ENCODE measurements at places on chromosomes 5 and 9. TPM values are rescaled to one million over a fixed set of nuclear protein-coding genes. Genes with fewer than 3 reads are reported as not detected.

GRCh38 chr5:151158287-151158661 lies 695 bp upstream of the ANXA6 start:
- DNase-seq: peak; percentile 38

DNA sequence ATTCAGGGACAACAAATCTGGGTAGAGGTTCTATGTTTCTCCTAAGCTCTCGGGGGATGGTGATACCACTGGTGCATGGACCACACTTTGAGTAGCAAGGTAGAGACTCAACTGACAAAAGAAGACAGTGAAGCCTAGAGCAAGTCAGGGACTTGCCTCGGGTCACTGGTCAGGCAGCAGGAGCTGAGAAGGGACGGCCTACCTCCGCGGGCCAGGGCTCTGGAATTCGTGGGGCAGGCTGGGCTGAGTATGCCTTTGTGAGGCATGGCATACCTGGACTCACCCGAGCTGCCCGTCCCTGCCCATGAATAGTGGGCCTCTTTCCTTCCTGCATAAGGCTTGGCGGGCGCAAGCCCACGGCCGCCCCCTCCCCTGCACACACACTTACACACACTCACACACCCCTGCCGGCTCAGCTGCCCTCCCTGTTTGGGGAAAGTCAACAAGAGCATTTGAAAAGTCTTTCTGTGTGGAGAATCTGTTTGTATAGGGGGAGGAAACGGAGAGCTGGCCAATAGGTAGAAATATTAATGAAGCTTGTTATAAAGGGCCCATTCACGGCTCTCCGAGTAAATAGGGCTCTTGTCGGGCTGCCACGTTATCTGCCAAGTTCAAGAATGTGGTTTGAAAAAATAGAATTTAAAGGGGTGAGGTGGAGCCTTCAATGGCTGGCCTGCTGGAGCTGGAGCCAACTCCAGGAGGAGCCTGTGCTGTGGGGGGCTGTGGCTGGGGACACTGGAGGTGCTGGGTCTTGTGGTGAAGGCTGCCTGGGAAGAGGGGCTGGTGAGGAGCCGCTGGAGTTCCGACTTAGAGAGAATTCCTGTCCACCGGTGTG lies 19.1 kb upstream of the KIF12 start:
- no peak for DNase-seq

ADAMTS19 gene
- total RNA-seq: not detected

DNA sequence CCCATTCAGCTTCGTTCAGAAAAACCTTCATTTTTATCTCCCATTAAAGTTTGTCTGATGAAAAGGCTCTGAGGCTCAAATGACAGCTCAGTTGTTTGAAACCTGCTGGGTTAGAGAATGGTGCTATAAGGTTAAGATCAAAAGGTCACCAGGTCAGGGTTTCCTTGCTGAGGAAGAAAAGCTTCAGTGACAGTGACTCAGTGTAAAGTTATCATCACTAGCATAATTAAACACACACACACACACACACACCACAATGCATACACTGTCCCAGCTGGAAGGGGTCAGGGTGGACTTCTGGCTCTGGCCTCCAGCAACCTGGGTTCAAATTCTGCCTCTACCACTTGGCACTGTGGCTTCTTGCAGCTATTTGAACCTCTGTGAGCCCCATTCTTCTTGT lies 281.1 kb downstream of the DOCK8 start:
- DNase-seq: no peak

- DNase-seq: no peak
These were observed 58.1 kb downstream of the MARCHF3 start for GRCh38 chr5:126972062-126972895.

DNA sequence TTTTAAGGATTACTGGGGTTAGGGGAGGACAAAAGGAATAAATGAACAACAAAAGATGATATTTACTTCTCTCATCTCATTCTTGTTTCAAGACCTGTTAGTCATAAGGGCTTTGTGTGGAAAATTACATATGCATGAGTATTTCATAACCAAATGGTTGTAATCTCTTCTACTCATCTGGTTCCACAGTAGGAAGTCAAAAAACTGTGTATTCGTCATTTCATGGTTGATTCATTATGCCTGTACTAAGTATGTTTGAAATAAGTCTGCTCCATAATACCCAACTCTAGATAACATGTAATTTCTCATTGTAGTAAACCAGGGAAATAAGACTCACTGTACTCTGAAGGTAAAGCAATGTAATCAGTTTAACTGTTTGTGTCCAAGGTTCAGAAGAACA lies 212.9 kb downstream of the ARRDC3 start:
- no peak for DNase-seq

GRCh38 chr9:14310311-14310710 lies 3.6 kb downstream of the NFIB start:
- DNase-seq: no peak

PTTG1 gene
- 382 TPM for total RNA-seq

GRCh38 chr9:114317665-114318357 lies 5.1 kb upstream of the ORM1 start:
- DNase-seq: no peak

- no peak for DNase-seq
These were observed 661.8 kb downstream of the SEMA5A start for GRCh38 chr5:8884029-8884428.

DNA sequence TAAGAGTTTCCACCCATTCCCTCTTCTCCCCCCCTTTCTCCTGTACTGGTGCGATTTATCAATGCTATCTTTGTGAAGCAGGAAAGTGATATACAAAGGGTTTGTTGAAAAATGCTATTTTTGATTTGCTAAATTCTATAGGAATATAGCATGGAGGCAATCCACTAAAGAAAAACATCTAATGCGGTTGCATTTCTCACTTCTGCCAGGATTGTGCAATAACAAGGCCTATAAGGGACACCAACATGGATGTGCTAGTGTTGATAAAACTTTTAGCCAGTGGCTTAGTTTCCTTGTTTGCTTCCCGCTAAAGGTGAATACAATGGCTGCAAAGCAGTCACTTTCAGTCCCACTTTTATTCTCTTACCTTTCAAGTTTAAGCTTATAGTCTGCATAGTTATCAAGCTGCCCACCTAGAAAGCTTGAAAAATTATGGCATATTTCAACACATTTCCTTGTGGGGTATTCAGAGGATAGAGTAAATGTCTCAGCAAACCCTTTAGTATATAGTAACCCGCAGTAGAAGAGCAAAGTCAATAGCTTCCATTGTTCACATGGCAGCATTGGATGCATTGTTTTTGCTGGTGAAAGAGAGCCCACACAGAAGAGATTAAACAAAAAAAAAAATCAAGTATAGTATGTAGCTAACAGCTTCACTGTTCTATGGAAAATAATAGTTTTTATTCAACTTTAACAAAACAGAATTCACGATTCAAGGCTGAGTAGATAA lies 674.6 kb upstream of the SEMA6A start:
- DNase-seq: no peak
